Activated CD8-positive, alpha-beta memory T cell treated with anti-CD3 and anti-CD28 coated beads, Interleukin-2, amount 10 ng/mL, durations not matched to agents 7 days and 5 days (primary cell): ENCODE measurements at places on chromosomes 3 and 15. TPM values are rescaled to one million over a fixed set of nuclear protein-coding genes. Genes with fewer than 3 reads are reported as not detected.
A peak's percentile ranks its signal among the peaks of the same experiment; 100 is the strongest.

GRCh38 chr15:99565049-99565298 lies 810 bp upstream of the MEF2A start:
- H3K4me1 ChIP-seq, result peaks cover 20% of the 10 kb centered on the region
- H3K4me3 ChIP-seq, result peak overlapping the region; percentile 58
- no peaks in the 10 kb centered on the region for H3K36me3 ChIP-seq
- H3K27me3 ChIP-seq, result peaks cover 9% of the 10 kb centered on the region

DNA sequence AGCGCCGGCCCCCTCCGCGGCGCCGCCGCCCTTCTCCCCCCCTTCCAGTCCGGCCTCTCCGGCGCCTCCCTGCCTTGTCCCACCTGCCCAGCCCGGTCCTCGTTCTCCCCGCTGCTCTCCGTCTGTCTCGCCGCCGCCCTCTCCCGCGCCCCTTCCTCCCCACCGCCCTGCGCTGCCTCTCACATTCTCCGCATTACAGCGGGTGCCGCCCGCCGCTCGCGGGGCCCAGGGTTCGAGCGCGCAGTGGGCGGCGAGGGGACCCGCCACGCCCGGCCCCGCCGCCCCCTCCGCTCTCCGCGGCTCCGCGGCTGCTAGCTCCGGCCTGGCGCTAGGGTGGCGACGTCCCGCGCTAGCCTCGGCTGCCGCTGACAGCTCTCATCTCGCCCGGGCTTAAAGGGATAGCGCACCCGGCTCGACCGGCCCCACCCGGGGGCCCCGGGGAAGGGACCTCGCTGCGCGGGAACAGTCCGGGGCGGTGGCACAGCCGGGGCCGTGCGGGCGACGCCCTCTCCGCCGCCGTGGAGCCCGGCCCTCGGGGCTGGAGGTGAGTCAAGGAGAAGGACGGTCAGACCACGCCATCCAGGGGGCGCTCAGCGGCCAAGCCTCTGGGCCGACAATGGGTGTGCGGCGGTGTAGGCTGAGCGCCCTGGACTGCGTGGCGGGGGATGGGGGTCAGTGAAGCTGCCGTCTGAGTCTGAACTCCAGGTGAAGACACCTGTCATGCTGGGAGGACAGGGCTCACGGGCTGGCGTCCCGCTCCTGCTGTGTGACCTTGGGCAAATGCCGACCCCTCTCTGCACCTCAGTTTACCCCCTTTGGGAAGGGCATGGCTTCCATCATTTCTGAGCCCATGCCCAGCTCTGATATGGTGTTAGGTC lies 187.4 kb upstream of the LINGO1 start:
- H3K4me3 ChIP-seq, result no peak overlapping the region
- H3K27ac ChIP-seq, result no peak overlapping the region
- no peak for DNase-seq
- H3K4me1 ChIP-seq, result peaks cover 2% of the 10 kb centered on the region

GRCh38 chr15:38267421-38268022 lies 14.9 kb downstream of the SPRED1 start:
- no peak overlapping the region for H3K27ac ChIP-seq
- DNase-seq, result no peak
- H3K4me3 ChIP-seq, result no peak overlapping the region
- H3K4me1 ChIP-seq, result no peaks in the 10 kb centered on the region
- no peaks in the 10 kb centered on the region for H3K36me3 ChIP-seq

- no peak overlapping the region for H3K4me3 ChIP-seq
- H3K27me3 ChIP-seq, result no peaks in the 10 kb centered on the region
- H3K27ac ChIP-seq, result no peak overlapping the region
- no peak for DNase-seq
- peaks cover 6% of the 10 kb centered on the region for H3K36me3 ChIP-seq
Measured at GRCh38 chr3:72554689-72555088, 293.6 kb downstream of the SHQ1 start.

DNA sequence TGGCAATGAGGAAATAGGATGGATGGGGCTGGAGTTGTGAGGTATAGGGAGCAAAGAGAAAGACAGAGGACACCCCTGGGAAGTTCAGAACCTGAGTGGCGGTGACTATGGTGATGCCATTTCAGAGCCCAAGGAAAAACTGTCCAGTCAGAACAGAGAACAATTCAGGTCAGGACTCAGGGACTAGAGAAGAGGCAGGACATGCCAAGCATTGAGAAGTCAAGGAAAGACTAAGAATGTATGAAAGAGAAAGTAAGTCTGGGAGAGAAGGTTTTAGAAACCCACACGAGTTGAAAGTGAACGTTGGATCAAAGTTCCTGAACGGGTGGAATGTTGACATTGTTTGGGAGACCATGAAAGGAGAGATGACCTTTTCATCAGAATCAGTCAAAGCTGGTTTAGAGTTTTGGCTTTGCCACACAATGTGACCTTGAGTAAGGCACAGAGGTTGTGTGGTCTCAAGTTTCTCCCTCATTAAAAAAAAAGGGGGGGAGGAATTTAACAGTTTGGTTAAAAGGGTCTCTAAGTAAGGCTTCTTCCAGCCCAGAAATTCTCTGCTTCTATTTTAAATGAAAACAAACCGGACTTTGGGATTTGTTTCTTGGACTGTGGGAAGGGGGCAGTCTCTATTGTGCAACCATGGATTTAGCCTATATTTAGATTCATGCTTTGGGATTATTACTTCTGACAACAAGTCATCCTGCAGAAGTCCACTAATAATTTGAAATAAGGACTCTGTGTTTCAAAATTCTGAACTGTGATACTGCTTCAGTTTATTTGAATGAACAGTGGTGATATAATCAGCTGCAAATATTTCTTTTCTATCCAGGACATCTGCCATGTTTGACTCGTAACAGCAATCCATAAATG lies 315.9 kb upstream of the TBL1XR1 start:
- H3K36me3 ChIP-seq, result no peaks in the 10 kb centered on the region
- H3K4me3 ChIP-seq, result no peak overlapping the region
- no peak for DNase-seq
- H3K4me1 ChIP-seq, result no peaks in the 10 kb centered on the region
- H3K27me3 ChIP-seq, result no peaks in the 10 kb centered on the region

DNA sequence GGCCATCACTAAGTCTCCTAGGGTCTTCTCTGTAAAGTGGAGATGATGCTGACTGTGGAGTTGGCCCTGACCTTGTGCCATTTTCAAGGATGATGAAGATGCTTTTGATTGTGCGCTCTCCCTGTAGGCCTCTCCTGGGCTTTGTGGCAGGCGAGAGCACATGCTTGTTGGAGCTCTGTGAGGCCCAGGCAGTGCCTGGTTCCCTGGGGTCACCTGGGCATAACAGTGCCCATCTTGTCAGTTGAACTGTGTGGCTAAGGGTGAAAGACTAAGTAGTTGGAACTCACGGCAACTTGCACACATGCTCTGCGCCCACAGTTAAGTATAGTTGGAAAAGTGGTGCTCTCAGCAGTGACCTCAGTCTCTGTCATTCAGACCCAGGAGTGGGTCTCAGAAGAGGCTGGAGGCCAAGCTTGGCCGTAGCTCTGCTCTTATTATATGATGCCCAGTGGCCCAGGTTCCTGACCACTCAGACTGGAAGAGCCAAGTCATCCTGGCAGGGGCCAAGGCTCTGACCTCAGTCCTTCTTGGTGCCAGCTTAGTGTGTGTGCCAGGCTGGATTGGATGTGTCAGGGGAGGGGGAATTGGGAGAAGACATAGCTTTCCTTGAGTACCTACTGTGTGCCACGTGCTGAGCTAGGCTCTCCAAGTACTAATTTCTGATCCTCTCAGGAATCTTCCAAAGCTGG lies 154.6 kb downstream of the EEFSEC start:
- peak; percentile 16 for DNase-seq
- no peaks in the 10 kb centered on the region for H3K27me3 ChIP-seq
- no peaks in the 10 kb centered on the region for H3K36me3 ChIP-seq

DNA sequence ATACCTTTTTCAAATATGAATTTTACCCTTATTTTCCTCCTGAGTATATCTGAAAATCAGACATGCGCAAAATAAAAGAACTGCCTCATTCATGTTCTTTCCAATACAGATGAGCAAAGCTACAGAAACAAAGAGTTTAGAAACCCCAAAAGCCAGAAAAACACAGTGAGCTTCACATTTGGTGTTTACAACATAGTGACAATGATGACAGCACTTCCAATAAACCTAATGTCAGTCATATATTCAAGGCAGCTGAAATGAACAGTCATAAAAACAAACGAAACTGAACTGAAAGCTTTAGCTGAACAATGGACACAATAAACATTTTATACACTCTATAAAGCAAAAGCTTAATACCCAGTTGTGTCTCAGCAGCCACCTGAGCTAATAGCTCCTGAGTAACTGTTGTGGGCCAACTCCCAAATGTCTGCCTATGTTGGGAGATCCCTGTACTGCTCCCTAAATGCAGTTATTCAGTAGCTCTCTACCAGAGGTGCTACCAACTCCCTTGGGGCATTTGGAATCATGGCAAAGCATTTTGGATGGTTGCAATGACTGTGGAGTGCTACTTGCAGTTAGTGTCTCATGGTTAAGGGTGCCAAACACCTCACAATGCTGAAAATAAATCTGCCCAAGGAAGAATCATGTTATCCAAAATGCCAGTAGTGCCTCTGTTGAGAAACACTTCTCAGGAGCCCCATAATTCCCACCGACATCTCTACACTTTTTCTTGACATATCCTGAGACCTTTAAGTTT lies 131.5 kb downstream of the TGFBR2 start:
- H3K27me3 ChIP-seq, result no peaks in the 10 kb centered on the region
- H3K36me3 ChIP-seq, result no peaks in the 10 kb centered on the region
- DNase-seq, result no peak
- H3K4me3 ChIP-seq, result no peak overlapping the region

DNA sequence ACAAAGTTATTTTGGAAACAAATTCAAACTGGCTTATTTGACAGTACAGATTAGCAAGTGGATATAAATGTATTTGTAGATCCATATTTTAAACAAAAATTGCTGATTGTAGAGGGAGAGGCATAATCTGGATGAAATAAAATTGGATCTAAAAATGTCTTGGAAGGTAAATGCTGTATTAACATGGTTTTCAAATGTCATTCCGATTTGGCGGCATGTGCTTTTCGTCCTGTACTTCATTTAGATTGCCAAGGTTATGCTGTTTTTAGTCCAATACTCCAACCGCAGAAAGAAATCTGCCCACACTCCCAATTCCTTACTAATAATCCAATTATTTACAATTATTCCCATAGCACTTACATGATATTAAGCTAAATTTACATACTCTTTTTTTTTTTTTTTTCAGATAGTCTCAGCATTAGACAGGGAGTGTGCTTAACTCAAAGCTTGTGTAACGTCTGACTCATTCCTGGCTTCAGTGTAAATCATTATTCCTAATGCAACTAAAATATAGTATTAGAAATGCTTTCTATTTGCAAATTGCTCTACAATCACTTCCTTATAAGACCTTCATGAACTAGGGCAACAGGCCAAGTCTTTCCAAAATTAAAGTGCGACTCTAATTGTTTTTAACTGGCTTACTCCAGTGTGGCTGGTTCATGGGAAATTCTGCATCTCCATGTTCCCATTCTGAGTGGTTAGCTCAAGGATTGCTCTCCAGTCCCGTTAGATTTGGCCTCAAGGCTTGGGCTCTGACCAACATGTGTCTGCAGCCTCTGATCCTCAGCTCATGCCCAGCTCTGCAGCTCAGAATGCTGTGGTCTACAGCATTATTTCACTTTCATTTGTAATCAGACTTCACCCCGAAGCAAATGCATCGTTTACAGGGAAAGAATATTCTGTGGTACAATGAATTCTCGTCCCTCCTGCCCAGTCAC lies 103.9 kb downstream of the FBN1 start:
- H3K4me3 ChIP-seq, result no peak overlapping the region
- no peaks in the 10 kb centered on the region for H3K36me3 ChIP-seq
- peaks cover 20% of the 10 kb centered on the region for H3K27me3 ChIP-seq
- DNase-seq, result no peak
- H3K27ac ChIP-seq, result no peak overlapping the region

IL12A gene
- 0.63 TPM for total RNA-seq

SLC35G2 gene
- 1.1 TPM for total RNA-seq

CYP1A2 gene
- not detected for total RNA-seq

PCLAF gene
- total RNA-seq, result 139 TPM
